ENCODE measurements at places on chromosomes 2 and 18.
A peak's percentile ranks its signal among the peaks of the same experiment; 100 is the strongest.

DNA sequence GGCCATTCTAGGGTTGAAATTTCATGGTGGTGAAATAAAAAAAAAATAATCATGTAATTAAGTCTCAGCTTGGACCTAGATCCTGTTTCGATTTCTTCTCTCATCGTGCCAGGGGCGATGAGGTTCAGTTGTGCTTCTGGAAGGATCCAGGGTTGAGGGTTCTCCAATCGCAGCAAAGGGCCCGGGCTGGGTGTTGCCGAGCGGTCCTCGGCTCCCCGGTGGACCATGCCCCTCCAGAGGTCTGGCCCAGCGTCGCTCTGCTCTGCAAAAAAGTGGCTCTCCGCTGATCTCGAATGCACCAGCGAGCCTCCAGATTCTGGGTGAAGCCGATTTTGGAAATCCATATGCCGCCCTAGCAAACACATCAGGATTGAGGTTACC is 39.0 kb downstream of the EN1 start:
- no peak for DNase-seq

GRCh38 chr2:36444216-36444936 is 88.8 kb downstream of the CRIM1 start:
- DNase-seq = no peak

DNA sequence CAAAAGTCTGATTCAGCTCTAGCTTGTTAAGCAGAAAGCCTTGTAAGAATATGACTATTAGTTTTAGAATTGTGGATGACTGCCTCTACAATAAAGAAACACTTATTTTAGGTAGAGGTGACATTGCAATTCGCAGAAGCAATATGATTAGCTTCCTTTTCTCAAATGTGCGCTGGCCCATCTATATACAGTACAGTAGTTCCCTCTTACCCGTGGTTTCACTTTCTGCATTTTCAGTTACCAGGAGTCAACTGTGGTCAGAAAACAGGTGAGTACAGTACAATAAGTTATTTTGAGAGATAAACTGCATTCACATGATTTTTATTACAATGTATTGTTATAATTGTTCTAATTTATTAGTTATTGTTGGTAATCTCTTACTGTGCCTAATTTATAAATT is 405.1 kb downstream of the GPD2 start:
- DNase-seq = no peak

- peak; percentile 6 for DNase-seq
Observed at GRCh38 chr2:8432706-8433336, 249.0 kb upstream of the ID2 start.
